M059J (cell line): ENCODE measurements at places on chromosomes 7 and 10. TPM values are rescaled to one million over a fixed set of nuclear protein-coding genes. Genes with fewer than 3 reads are reported as not detected.
A peak's percentile ranks its signal among the peaks of the same experiment; 100 is the strongest.

The HOXA11 gene
- 0.79 and 1.1 TPM in 2 replicates for total RNA-seq

The KCNMA1 gene
- 16.1 and 23.3 TPM in 2 replicates for total RNA-seq

The A1CF gene
- total RNA-seq, result not detected in 2 replicates

- DNase-seq, result peak; percentile 71
Observed at GRCh38 chr7:116213361-116214130, 3.2 kb downstream of the TES start.

DNA sequence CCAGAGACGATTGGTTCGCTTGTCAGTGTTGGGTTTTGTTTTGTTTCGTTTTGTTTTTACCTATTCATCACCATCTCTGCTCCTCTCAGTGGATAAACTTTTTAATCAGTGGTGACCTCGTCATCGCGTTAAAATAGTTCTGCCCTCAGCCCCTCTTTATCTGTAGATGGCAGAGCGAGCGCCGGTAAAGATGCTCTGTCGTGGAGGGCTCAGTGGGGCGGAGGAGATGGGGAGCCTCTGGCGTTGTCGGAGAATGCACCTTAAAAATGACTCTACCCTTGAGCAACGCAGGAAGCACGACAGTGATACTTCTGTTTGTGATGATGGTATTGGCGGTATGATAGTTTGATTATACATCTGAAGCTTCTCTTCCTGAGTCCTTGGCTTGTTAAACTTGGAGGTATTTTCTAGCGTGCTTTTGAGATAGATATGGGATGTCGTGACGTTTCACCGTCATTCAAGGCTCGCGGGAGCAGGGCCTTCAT, 554 bp downstream of the CSGALNACT2 start:
- DNase-seq, result peak; percentile 60

DNA sequence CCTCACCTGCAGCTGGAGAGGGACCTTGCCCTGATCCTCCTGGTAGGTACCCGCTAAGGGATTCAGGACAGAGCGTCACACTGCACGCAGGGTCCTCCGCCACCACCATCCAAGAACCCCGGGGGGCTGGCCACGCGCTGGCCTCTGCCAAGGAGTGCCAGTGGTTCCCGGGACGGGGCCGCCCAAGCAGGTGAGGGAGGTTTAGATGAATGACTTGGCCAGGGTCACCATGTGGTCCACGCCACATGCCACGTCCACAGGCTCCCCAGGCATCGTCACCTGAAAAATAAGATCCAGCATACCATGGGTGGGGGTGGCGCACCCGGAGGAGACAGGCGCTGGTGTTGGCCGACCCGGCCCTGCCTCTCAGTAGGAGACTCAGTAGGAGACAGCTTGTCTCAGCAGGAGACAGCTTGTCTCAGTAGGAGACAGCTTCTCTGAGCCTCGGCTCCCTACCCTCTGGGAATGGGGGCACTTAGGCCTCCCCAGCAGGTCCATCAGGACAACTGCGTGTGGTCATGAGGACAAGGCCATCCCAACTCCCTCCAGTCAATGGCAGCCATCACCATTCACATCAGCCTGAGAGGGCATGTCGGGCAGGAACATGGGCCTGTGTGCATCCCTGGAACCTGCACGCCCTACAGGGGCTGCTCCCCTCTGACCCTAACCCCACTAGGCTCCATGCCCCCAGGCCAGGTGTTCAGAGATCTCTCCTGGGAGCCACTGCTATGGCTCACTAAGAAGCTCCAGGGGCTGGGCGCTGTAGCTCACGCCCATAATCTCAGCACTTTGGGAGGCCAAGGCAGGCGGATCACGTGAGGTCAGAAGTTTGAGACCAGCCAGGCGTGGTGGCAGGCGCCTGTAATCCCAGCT, 30.5 kb downstream of the RCC1L start:
- DNase-seq, result no peak

- DNase-seq, result no peak
Observed at GRCh38 chr7:155227004-155227787, 70.5 kb upstream of the INSIG1 start.

GRCh38 chr7:116988363-116988989, 35.2 kb downstream of the ST7 start:
- no peak for DNase-seq

- no peak for DNase-seq
Observed at GRCh38 chr10:71301371-71301916, 17.6 kb upstream of the SLC29A3 start.

DNA sequence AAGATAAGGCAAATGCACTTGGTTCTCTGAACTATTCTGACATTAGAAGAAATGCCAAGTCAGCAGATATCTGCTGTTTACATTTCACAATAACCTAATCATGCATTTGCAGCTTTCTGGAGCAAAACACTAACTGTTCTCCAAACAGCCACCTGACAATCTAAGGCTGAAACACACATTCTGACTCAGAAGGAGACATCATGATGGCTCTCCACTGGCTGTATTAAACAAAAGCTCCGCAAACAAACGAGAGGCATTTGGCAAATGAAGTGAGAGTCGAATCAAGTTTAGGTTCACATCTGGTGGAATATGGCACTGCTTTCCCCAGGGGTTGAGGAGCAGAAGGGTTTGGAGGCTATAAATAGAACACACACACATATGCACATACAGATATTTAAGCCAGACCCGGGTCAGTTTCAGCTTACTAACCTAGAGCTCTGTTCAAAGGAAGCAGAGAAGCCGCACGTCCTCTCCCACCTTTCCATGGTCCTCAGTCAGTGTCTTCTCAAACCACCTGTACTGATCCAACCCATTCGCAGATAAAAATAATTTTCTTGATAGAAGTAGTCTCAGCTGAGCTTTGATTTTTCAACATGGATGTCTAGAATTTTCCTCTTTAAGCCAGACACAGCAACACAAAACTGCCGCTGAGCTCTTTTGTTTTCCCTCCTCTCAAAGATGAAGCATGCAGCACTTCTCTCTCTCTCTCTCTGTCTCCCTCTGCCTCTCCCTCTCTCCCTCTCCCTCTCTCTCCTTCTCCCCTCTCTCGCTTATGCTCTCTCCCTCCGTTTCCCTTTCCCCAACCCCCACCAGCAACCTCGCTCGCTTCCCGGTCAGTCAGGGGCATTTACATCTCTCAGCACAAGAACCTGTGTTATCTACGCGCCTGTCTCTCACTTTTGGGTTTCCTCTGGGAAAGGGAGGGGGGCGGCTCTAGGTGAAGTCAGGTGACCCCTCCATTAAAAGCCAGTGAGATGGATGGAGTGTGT, 682.8 kb downstream of the MAGI2 start:
- no peak for DNase-seq
